ENCODE measurements at places on chromosomes 7 and 10.
A peak's percentile ranks its signal among the peaks of the same experiment; 100 is the strongest.

DNA sequence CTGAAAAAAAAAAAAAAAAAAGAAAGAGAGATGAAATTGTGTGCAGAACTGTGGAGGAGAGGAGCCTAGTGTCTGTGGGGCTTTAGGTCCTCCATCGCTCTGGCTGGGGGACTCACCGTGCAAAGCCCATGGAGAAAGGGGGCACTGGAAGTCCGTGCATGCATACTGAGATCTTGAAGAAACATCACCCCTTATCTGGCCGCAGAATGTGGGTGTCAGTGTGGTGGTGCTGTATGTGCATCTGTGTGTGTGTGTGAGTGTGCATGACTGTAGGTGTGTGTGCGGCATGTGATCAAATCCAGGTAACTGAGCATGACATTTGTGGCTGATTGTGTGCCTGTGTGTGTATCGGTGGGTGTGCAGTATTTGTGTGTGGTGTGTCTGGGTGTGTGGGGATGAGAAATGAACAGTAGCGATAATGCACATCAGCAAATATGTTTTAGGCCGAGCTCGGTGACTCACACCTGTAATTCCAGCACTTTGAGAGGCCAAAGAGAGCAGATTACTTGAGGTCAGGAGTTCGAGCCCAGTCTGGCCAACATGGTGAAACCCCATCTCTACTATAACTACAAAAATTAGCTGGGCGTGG, 8.8 kb upstream of the CLDN3 start:
- no peak for DNase-seq

DNA sequence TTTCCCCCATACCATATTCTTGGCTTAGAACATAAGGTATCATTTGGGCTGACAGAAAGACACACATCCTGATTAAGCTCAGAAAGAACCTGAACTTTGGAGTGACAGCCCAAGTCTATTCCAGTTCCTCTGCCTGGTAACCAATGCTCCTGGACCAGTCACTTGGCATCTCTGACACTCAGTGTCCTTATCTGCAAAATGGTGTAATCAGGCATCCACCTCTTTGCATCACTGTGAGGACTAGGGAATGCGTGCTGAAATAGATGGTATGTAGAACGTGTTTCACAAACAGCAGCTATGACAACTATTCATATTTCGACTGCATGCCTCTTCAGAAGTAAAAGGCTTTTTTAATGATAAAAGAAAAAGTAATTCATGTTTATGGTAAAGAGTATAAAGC, 26.2 kb upstream of the PIK3AP1 start:
- DNase-seq, result no peak

DNA sequence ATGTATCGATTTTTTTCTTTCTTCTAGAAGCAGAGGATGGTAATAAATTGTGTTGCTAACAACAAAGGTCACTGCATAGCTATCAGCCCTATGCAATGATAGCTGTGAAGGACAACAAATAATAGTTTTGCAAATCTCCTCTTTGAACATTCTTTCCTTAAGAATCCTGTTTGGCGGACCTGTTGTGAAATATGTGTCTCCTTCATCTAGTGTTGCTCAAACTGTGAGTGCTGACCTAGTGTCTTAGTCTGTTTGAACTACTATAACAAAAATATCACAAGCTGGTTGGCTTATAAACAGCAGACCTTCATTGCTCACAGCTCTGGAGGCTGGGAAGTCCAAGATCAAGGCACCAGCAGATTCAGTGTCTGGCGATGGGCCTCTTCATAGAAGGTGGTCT, 53.7 kb downstream of the CAV1 start:
- no peak for DNase-seq

DNA sequence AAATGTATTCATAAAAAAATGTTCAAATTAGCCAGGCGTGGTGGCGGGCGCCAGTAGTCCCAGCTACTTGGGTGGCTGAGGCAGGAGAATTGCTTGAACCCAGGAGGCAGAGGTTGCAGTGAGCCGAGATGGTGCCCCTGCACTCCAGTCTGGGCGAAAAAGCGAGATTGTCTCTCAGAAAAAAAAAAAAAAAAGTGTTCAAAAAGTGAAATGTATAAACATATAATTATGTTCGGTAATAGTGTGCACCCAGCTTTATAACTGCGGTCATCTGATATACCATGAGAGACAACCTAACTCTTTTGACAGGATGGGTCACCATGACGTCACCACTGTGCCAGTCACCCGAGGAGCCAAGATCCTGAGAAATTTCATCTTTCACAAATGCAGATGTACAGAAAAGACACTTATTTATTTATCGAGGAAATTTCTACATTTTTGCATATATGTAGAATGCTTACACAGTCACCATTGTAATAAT, 594 bp upstream of the RP9 start:
- peak; percentile 30 for DNase-seq

GRCh38 chr7:919114-919442, 35.4 kb downstream of the ADAP1 start:
- DNase-seq, result peak; percentile 4

DNA sequence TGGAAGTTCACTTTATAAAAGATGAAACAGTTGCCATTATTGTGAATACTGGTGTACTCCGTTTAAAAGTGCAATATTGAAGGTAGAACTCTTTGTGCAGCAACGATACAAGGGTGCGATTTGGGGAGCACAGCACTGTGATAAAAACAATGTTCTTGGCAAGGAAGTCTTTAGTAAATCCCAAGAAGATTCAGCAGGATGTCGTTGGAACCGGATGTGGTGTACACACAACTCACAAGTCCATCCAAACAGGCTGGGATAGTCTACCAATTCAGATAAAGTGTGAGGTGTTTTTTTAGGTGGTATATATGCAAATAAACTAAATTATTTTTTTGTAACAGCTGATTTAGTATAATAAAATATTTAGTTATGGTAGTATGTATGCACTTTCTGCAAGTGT, 46.7 kb downstream of the ZNF777 start:
- DNase-seq, result no peak

DNA sequence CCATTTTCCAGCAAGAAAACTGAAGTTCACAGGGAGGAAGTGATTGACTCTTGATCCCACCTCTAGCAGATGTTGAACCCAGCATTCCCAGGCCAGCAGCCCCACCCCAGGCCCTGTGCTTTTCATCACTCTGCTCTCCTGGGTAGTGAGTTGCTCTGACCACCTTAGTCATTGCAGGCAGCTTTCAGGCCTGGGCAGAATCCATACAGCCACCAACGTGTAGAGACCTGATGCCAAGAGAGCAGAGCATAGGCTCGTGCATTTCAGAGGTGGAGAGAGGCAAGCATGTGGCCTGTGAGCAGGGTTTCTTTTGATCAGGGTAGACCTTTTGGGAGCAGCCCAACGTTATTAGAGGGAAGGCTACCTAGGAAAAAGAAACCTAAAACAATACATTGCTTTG, 334.6 kb downstream of the PTEN start:
- DNase-seq, result no peak

GRCh38 chr10:20105236-20105635, 289.0 kb downstream of the PLXDC2 start:
- DNase-seq, result no peak

GRCh38 chr10:71575934-71576801, 143.4 kb downstream of the C10orf105 start:
- DNase-seq, result no peak

DNA sequence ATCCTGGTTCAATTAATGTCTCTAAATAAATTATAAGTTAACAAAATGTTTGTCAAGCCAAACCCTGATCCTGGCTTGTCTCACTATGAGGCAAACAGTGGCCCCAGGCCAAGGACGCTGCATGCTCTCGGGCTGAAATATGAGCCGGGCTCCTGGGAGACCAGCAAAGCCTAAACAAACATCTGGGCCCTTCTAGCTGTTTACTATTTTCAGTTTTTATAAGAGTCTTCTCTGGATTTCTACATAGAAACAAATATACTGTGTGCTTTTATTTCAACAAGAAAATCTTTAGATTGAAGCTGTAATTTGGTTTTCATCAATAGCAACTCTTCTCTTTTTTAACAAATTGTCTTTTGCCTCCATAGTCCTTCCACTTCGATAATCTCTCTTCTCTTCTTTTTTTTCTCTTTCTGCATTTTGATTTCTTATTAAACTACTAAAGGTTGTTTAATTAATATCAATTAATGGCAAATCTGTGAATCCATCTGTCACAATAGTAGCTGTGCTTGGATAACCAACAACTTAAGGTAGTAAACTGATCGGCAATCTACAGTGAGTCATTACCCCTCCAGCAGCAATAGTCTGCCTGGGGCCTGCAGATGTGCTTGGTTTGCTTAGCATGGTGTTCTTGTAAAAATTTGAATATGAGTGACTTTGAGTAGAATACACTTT, 83.3 kb upstream of the DNAJC1 start:
- DNase-seq, result no peak

- peak; percentile 78 for DNase-seq
Observed at GRCh38 chr10:43304687-43305333, 37.9 kb upstream of the RASGEF1A start.

GRCh38 chr10:35462491-35462934, 126.2 kb downstream of the CCNY start:
- no peak for DNase-seq

GRCh38 chr10:79071396-79071923, 2.7 kb downstream of the ZMIZ1 start:
- no peak for DNase-seq

DNA sequence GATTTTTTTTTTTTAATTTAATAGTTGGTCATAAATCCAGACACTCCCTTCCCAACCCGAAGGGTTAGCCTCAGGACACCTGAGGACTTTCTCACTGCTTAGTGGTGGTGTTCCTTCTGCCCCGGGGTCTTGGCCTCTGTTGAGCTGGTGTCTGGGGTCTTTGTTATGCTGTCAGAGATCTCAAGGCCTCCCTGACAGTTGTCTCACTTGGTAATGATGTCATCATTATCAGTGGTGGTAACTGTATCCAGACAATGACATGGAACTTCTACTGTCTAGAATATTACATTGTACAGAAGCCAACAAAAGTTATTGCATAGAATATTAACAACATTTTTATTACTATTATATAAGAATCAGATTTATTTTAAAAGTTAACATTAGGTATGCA, 32.9 kb downstream of the PPP2R2D start:
- no peak for DNase-seq

GRCh38 chr10:4147245-4147644, 362.2 kb upstream of the KLF6 start:
- no peak for DNase-seq

DNA sequence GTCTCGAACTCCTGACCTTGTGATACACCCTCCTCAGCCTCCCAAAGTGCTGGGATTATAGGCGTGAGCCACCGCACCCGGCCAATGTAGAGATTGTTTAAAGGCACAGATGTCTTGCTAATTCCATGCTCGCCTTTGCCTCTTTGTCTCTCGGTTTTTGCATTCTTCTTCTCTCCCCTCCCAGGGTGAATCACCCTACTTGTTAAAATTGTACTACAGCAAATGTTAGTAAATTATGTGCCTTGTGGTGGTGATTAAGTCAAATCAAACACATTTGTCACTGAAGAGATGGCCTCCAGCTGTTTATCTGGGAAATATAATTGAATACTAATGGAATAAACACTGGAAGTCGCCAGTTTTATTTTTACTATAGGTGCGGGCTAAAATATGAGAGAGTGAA, 384.4 kb upstream of the AUTS2 start:
- no peak for DNase-seq

DNA sequence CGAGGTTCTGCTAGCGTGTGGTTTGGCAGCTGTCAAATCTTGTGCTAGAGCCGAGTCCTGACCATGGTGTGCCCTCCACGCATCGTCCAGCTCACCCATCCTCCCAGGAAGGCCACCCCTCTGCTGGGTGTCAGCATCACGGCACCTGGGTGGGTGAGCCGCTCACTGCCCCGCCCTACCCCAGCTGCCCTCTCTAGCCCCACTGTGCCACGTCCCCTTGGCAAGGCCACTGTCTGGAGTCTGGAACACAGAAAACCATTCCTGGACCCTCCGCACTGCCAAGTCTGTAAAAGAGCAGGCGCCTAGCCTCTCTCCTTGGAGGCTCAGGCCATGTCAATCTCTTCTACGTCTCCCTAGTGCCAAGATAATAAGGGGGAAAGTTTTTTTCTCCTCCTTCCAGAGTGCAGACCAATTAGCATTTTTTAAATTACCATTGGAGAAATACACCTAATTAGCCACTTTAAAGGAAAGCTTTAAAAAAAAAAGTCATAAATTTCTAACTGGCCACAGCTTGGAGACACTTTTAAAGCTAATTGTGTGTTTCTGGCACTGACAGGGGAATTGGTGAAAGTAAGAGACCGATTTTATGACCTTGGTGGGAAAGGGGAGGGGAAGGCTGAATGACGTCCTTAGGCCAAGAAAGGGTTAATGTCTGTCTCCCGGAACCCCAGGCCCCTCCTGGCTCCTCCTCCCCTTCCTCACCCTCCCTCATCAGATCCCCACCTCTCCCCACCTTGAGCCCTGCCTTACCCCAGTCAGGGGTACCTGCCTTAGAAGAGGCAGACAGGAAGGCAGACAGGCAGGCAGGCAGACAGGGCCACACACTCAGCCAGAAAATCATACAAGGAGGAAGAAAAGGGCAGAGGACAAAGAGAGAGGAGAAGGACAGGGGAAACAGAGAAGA, 151.2 kb downstream of the PLXNA4 start:
- DNase-seq, result no peak

- DNase-seq, result no peak
Observed at GRCh38 chr10:94240901-94241300, 121.8 kb downstream of the NOC3L start.

DNA sequence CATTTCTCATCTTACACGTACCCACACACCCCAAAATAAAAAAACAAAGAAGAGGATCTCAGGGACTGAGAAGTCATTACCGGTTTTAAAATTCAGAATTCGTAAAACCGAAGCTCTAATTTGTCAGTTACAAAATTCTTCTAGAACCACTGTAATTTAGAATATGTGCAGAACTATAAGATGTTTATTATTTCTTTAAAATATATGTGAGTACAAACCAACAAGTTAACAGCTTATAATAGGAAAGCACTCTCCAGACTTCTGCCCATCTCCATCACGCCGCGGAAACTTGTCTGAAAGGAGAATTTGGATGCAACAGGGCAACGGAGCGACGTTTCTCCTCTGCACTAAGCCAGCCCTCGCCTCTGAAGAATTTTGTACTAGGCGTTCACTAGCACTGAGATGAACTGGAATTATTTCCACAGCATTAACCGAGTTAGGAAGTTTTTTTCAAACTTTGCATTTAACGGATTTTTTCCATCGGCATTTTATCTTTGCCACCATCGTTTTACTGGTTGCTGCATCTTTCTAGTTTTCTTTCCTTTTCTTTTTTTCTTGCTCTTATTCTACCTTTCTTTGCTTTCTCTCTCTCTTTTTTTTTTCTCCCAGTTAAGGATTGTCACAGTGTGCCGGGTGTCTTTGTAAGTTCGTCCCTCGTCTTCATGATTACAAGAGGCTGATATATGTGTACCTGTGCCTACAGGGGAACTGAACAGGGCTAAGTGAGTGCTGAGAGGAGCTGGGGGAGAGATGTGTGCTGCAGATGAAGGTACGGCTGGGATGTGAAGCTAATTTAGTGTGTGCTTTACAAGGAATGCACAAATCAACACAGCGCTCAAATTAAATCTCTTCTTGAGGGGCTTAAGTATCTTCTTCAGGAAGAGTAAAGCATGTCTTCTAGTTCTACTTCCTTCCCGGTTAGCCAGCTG, 295.9 kb upstream of the NFE2L3 start:
- no peak for DNase-seq

DNA sequence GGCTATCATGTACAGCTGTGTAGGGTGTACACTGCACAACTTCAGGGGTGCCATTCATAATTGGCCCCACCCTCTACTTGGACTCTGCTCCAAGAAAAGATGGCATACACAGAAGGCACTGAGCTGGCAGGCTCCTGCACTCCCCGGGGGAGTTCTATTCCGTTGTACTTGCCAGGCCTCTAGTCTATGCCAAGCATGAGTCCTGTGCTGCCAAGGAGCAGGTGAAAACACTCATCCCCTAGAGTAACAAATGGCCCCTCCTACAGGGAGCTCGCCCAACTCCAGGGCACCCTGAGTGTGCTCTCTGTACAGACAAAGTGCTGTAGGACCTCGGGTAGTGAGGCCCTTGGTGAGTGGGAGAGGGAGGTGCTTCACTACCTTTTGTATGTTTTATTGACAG, 127.2 kb downstream of the SLIT1 start:
- no peak for DNase-seq

All from activated CD4-positive, alpha-beta T cell treated with anti-CD3 and anti-CD28 coated beads for 36 hours (primary cell).